ENCODE measurements at places on chromosomes 6 and 20.

DNA sequence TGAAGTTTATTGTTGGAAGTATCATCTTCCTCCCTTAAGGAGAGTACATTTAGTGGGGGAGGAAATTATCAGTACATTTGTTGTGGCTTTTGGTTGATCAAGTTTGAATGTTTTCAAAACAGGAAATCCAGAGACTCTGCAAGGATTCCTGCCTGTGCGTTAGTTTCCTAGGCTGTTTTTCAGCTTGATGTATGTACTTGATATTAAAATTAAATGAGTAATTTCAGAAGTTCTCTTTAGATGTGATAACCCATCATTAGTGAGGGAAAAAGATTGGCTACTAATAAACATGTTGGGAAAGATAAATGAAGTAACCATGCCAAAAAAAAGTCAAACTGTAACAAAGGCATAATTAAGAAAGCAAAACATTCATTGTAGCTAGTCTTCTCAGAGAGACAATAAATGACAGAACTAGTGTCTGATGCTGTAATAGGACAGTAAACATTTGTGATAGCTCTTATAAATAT lies 88.0 kb upstream of the TULP1 start:
- DNase-seq = peak; percentile 33

DNA sequence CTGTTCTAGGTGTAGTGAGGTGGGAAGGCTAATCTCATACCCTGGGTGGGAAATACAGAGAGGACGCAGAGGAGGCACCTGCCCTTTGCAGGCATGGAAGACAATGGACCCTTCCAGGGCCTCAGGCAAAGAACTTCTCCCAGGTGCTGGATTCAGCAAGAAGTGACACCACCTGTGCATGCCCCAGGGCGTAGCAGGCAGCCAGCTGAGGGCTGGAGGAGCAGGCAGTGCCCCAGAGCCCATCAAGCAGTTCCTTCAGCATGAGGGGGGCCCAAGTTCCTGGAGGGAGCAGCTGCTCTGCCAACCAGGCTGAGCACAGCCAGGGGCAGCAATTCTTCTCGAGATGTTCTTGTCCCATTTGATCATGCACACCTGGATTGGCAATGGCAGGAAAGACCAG lies 170.3 kb upstream of the PDE10A start:
- no peak for DNase-seq

GRCh38 chr6:47044397-47044796 lies 2.3 kb upstream of the ADGRF1 start:
- no peak for DNase-seq

GRCh38 chr6:41289815-41290214 lies 3.3 kb upstream of the TREM1 start:
- no peak for DNase-seq

GRCh38 chr6:136425793-136426192 lies 124.4 kb downstream of the MAP7 start:
- DNase-seq = no peak

- DNase-seq = no peak
These were observed 988 bp downstream of the TXNDC5 start for GRCh38 chr6:7909323-7910276.

DNA sequence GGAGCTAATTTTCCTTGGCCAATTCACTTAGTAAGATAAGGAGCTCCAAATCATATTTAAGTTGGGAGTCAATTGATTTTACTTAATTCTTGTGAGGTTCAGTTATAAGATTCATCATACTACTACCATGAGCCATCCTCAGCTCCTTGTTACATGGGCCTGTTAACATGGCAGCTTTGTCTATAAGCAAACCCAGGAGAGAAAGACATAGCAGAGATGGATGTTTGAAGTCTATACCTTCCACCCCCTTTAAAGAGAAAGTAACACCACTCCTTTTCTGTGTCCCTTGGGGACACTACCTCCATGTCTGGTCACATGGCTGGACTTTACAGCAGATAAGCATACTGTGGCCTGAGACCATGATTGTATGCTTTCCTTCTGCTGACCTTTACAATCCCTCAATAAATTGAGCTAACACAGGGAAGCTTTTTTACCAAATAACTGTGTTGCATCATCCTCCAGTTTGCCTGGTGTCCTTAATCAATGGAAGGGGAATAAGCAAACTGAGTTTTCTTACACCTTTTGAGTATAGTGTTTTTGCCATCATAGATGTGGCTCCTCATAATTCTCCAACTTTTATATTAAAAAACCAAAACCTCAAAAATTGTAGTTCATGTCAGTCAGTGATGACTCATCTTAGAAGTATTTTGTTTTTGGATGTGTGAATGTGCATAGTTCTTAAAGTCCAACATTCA lies 9.8 kb upstream of the ZNFX1 start:
- DNase-seq = no peak

DNA sequence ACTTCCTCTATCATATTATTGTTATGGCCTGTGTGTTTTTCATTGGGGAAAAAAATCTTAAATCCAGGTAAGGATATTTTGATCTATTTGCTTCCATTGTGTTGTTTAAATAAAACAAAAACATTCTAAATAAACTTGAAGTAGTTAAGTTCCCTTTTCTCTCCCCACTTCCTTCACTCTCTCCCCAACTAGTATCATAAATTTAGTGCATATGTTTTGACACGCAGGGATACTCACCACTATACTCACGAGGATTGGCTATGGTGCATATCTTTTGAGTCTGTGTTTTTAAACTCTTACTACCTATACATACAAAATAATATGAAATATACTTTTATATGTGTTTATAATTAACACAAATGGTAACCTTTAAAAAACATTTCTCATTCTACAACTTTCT lies 5.2 kb downstream of the TTLL9 start:
- DNase-seq = no peak

GRCh38 chr6:134315189-134315588 lies 2.7 kb downstream of the SGK1 start:
- no peak for DNase-seq

GRCh38 chr20:47971058-47971791 lies 185.9 kb upstream of the SULF2 start:
- DNase-seq = no peak

DNA sequence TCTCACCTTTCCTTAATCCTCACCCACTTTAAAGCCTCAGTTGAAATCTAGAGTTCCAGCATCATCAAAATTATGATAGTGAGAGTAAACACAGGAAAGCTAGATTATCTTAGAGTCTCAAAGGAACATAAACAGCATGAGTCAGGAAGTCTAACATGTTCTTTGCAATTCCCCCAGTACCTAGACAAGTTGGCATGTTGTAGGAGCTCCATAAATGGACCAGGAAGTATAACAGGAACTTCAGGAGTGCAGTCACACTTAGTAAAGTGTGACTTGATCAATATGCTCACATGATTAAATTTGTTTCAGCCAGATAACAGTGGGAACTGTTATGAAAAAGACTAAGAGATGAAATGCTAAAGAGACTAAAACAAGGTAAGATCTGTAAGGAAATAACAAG lies 834.4 kb downstream of the EYS start:
- DNase-seq = no peak

- DNase-seq = no peak
These were observed 39.1 kb downstream of the EPB41L2 start for GRCh38 chr6:131023834-131024504.

- DNase-seq = no peak
These were observed 11.6 kb upstream of the C20orf204 start for GRCh38 chr20:64024141-64024990.

DNA sequence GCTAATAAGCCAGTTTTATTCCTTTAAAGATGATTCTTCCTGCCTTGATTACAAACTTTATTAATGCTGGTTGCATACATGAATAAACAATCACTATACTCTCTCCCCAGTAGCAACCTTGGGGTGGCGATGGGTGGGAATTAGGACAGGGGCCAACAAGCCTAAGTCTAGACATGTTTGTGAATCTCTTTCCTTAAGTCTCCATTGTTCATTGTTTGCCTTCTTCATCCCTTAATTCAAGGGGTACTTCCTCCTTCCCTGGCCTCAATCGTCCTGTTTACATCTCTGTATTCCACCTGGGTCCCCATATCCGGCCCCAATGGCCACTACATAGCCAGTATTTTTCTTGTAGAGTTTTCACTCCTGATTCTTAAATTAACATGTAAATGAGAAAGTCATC lies 66.0 kb downstream of the ARHGAP18 start:
- no peak for DNase-seq

GRCh38 chr6:139053382-139053781 lies 24.8 kb downstream of the ABRACL start:
- no peak for DNase-seq

GRCh38 chr6:68716620-68717019 lies 81.5 kb downstream of the ADGRB3 start:
- no peak for DNase-seq

GRCh38 chr6:142760152-142760551 lies 184.8 kb downstream of the HIVEP2 start:
- DNase-seq = no peak

DNA sequence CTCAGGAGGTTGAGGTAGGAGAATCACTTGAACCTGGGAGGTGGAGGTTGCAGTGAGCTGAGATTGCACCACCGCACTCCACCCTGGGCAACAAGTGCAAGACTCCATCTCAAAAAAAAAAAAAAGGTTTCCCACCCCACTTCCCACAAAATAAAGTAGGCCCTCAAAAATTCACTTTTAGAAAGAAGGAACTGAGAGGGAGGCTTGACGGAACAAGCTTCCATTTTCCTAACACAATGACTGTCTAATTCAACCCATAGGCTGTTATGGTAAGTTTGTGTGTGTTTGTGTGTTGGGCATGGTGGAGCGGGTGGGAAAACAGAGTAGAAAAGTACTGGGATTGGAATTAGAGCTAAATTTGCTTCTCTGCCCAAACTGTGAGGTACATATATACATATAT lies 98.4 kb upstream of the MAN1A1 start:
- DNase-seq = no peak

GRCh38 chr6:103280417-103280816 lies 1579.3 kb downstream of the HACE1 start:
- DNase-seq = no peak

GRCh38 chr20:52494244-52494643 lies 302.7 kb upstream of the ZFP64 start:
- peak; percentile 47 for DNase-seq

DNA sequence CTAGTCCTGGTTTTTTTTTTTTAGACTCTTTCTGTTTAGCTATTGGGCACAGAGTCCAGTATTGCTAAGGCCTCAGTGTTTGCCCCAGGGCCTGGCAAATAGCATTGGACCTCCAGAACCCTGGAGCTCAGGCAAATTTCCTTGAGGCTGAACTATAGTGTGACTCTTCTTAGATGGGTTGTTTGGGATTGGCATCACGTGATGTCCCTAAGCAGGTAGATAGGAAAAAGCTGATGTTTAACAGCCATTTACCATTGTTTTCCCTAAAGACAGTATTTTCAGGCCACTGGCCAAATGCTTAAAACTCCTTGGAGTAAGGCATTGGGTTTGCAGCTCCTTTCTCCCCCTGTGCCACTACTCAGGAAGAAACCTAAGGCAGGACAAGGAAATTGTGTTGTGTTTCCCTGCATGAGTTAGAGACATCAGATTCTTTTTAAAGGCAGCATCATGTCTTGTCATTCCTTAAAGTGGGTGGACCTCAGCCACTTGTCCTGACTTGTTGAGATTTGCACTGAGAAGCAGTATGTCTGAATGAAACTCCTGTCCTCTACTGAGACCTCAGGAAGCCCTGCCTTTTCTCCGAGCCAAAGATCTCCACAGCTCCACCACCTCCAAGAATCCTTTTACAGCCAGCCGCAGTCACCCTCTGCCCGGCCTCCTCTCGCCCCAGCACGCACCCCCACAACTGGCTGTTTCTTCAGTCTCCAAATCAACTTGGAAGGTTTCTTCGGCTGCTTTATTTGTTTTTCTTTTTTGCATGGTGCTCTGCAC lies 46.2 kb upstream of the RNF144B start:
- DNase-seq = no peak

DNA sequence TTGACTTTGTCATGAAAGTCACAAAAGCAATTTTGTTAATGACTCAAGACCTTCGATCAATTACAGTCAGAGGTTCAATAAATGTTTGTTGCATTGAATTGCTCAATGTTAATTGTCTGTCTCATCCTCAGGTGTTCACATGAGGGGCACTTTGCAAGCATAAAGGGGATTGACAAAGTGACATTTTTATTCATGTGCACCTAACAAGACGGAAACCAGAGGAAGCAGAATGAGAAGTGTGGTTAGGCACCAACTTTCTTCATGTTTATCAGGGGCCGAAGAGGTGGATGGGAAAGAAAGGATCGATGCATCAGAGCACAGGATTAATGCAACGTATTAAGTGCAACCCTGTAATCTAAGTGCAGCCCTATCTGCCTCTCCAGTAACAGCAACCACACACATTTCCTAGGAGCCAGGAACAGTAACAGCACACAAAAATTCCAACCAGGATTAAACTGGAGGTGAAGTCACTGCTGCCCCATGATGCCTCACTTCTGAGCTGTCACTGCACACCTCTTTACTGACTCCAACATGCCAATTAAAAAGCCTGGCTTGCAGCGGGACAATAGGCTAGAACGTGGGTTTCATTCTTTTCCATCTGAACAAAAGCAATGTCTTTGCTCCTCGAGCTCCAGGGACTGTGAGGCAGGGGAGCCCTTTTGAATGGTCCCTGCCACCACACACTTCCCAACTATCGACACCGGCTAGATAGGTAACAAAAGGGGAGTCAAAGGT lies 262.7 kb downstream of the CD83 start:
- DNase-seq = no peak

GRCh38 chr6:130903007-130903406 lies 75.8 kb downstream of the SMLR1 start:
- DNase-seq = no peak

DNA sequence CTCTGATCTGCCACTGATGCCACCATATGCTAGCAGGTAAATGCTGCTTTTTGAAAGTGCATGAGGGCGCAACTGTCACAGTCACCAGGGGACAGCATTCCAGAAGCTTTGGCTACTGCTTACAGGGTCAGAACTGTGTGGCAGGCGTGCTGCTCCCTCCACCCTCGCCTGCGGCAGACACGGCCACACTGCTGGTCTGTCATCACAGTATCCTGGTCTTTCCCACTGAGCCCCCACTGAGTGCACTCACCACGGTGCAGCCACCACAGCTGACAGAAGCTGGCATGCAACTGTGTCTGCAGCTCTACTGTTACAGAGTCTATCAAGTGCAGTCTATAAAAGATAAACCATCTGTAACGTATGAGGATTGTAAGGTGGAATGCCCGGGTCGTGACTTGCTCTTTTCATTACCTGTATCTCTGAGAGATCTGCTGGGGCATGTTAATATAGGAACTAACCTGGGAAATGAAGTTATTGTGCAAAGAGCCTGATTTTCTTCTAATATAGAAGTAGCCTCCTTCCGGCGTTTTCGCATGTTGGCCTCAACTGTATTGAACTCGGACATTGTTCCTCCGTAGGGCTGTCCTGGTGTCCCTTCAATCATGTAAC lies 24.5 kb downstream of the GCLC start:
- DNase-seq = no peak

DNA sequence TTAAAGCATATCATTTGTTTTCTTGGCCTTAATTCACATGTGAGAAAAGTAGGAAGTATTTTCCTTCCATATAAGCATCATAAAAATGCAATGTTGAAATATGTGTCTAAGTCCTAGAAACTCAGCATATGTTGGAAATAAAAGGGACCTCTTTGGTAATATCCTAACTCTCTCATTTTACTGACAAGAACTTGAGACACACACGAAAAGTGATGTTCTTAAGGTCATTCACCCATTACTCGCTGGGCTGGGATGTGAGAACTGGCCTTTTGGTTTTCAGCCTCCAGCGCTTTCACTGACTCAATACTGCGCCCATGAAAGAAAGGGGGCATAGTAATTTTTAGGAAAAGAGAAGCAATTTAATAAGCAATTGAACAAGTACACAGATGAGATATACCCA lies 153.5 kb upstream of the SCGN start:
- DNase-seq = no peak

GRCh38 chr6:7392402-7392801 lies 2.8 kb downstream of the RIOK1 start:
- no peak for DNase-seq

Data from CD4-positive, alpha-beta T cell treated with Interleukin-2 at 100 ng/mL for 4 hours (primary cell).